Stimulated activated CD8-positive, alpha-beta memory T cell treated with anti-CD3 and anti-CD28 coated beads, Interleukin-7, amount 100 ng/mL, for 1 hour (primary cell): ENCODE measurements at places on chromosomes 6 and 20.

DNA sequence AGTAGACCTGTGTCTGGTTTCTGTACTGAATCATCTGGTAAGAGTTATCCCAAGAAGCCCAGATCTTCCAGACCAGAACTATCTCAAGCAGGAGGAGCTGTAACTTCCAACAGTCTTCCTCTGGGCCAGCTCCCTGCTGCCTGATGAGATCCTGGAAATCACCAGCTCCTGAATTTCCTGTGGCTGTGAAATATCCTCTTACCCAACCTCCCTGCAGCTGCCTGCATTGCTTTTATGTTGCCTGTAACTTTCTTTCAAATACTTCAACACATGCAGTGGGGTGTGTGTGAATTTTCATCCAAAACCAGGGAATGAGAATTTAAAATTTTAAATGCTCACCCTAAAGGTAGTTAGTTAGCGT lies 160.5 kb upstream of the LAMP5 start:
- DNase-seq = no peak

DNA sequence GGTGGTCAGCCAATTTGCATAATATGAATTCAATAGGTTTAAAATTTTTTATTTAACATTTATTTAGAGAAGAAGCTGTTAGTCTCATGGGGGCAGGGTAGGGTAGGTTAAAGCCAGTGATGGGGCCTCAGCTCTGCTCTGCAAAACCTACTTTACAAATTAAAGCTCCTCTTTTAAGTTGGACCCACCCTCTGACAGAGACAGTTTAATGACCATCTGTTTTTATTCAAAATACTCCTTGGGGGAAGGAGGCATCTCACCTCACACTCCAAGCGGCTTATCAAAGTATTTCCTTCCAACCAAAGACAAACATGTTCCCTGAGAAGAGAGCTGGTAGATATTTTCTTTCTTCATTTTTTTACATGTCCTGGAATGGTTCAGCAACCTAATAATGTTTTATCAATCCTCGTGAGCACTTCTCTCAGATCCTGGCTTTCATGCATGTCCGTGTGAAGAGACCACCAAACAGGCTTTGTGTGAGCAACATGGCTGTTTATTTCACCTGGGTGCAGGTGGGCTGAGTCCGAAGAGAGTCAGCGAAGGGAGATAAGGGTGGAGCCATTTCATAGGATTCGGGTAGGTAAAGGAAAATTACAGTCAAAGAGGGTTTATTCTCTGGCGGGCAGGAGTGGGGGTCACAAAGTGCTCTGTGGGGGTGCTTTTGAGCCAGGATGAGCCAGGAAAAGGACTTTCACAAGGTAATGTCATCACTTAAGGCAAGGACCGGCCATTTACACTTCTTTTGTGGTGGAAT lies 184.7 kb downstream of the GJA1 start:
- no peak for DNase-seq

GRCh38 chr6:146211646-146212045 lies 182.8 kb downstream of the GRM1 start:
- DNase-seq = no peak

DNA sequence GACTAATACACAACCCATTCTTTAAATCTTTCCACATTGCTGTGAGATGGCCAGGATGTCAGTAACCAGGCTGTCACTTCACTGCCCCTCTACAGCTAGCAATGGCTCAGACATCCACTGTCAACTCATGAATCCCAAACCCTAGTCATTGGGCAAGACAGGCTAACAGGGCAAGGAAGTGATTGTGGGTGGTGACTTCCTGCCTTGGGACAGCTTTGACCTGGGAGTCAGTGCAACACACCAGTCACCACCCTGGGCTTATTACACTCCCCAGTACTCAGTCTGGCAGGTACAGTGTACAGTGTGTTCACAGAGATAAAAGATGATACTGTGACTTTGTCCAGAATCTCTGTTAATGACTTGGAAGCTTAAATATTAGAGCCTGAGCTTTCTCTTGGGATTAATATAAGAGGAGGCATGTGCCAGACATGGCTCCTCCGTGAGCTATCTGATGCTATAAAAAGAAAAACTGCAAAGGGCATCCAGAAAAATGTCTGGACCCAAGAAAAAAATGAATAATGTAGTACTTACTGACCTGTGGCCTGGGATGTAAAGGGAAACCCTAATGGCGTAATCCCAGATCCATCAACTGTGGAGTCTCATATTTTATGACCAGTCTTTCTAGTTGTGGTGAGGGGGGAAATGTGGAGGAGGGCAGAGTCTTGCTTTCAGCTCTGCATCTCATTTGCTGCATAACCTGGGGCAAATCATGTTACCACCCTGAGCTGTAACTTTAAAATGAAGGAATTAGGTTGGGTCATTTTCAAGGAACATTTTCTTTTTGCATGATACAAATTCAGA lies 244.4 kb downstream of the SLC24A3 start:
- DNase-seq = no peak

DNA sequence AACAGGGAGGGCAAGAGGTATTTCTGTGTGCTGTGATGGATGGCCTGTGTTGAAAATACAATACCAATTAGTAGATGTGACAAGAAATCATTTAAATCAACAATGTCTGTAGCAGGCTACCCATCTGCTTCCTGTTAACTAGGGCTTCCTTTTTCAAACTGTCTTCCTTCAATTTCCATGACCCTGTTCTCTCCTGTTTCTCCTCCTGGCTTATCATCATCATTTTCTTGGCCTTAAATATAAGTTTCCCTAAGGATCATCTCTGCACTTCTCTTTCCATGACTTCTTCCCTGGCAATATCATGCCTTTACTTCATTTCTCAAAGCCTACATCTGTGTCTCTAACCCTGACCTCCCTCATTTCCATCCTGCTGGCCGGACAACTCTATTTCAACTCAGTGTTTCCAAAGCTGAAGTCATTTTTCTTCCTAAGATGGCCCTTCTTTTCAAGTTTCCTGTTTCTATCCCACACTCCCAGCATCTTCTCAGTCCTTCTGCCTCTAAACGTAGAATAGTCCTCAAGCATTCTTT lies 18.2 kb downstream of the ZC2HC1B start:
- no peak for DNase-seq

DNA sequence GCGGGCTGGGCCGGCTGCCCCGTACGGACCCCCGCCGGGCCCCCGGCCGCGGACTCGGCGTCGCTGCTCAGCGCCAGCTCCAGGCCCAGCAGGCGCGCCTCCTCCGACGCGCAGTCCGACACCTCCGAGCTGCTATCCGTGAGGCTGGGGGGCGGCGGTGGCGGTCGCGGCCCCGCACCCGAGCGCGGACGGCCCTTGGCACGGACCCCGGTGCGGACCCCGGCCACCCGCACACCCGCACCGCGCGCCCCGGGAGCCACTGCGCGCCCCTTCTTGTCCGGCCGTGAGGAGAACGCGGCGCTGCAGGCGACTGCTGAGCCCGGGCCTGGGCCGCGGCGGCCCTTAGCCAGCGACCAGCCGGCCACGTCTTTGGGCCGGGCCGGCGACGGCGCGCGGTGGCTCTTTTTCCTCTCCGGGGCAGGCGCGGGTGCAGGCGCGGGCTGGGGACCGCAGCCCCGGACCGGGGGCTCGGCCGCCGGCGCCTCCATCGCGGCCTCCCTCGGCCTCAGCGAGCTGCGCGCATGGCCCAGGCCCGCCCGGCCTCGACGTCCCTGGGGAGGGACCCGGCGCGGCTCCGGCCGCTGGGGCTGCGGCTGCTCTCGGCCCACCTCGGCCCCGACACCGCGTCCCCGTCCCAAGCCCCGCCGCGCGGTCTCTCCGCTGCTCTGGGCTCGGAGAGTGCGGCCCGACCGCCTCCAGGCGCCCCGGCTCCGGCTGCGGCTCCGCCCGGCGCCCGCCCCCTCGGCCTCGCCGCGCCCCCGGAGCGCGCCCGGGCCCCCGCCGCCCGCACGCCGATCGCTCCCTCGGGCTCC lies 12.9 kb upstream of the TLDC2 start:
- no peak for DNase-seq

DNA sequence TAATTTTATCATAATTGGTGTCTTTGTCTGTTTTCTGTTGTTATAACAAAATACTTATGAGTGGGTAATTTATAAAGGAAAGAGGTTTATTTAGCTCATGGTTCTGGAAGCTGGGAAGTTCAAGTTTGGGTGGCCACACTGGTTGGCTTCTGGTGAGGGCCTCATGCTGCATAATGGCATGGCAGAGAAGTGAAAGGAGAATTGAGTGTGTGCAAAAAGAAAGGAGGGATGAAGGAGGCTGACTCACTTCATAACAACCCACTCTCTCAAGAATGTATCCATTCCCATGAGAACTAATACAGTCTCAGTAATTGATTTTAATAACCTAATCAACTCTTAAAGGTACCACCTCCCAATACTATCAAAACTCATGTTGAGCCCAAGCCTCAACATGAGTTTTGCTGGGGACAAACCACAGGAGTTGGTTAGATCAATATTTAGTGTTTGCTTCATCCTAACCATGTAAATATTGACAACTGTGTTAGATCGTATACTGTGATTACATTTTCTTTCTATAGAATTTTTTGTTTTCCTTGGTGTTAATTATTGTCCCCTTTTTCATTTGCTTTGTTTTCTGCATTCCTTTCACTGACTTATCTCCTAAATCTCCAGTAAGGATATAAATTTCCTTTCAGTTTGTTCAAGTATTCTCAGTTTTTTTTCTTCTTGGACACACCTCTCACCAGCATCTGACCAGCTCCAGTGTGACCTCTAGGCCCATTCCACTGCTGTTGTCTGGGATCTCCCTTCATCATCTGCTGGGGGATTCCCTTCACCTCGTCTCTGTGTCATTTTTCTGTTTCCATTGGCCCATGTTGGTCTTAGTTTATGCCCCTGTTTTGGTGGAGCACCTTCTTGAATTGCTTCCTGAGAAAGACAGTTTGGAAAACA lies 54.8 kb upstream of the SCGN start:
- DNase-seq = no peak

DNA sequence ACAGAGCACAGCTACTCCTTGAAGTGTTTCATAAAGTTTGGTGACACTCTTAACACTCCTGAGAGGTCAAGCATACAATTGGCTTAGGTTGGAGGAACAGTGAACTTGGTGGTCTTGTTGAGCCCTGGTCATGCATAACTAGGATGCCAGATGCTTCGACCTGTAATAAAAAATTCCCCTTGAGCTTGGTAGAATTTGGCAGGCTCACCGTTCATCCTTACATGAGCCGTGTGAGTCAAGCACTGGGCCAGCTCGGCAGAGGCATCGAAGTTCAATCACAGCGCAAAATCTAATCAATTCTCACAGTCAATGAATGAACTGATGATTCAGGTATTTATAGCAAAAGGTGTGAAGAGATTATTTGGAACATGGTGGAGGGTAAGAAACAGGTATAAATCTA lies 33.7 kb downstream of the CYP24A1 start:
- no peak for DNase-seq
